ENCODE measurements at places on chromosomes 3 and 15.

DNA sequence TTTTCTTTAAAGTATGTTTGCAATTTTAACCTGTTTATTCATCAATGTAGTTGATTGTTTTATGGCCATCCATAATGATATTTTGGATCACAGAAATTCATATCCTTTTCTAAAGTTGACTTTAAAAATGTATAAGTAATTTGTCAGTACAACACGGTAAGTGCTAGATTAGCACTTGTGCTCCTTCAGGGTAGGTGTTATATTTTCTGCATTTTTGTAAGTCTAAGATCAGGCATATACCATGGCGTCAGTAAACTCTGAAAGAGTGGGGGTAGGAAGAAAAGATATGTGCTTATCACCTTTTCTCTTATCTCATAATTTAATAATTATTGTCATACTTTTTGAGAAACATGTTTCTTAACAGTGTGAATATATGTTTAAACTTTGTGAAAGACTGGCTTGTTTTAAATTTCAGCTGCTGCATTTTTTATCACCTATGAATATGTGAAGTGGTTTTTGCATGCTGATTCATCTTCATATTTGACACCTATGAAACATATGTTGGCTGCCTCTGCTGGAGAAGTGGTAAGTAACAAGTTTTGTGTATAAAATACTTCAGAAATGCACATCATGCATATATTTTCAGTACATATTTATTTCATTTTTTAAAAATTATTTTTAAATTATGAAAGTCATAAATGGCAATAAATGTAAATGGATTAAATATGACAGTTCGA is 22.1 kb downstream of the SLC25A26 start:
- DNase-seq = no peak

DNA sequence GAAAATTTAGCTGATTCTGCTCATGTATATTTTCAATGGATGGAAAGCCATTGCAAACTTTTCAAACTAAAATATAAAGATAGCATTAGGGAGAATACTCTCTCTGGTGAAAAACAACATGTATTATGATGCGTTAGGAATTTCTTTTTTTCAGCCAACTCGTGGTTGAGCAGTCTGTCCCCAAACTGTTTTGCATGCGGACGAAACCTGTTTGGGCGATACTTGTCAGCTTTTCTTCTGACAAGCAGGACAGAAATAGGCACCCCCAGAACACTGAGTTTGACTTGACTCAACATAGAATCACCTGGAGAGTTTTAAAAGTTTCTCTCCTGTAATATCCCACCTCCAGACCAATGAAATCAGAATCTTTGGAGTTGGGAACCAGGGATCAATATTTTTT is 417.5 kb upstream of the TPRG1 start:
- no peak for DNase-seq

DNA sequence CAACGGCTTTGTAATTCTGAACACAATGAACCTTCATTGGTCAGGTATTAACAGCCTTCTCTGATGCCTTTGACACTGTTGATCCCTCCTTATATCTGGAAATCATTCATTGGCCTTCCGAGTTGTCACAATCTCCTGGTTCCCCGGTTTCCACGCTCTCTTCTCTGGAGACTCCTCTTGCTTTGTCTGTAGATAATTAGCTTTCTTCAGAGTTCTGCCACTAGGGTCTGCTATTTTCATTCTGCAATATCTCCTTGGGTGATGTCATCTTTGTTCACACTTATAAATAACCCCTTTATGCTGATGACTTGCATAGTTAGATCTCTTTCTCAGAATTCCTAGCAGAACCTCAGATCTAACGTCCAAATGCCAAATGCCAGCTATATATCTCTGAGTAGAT is 583.8 kb upstream of the ZNF717 start:
- DNase-seq = no peak

DNA sequence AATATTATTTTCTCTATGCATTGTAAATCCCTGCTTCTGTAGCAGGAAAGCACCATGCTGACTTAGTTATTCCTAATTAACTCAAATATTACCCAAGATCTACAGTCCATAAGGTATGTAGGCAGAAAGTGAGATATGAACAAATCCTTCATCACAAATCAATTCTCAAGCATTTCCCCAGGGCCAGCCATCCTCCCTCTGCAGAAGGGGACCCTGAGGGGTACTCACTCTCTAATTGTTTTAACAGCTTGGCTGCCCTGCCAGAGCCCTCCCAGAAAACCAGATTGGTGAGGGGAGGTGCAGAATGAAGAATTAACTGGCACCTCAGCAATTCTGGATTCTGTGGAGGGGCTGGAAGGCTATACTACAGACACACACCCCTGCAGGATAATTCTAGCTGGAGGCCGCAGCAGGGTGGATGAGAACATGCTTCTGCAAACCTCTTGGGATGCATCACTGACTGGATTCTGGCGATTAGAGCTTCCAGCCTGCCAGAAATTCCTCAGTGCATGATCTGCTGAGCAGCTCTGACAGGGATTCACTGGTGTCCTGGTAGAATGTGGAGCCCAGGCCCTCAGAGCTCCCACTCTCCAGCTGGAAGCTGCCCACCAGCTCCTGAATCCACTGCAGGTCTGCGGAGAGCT is 88.6 kb upstream of the HERC1 start:
- DNase-seq = no peak

DNA sequence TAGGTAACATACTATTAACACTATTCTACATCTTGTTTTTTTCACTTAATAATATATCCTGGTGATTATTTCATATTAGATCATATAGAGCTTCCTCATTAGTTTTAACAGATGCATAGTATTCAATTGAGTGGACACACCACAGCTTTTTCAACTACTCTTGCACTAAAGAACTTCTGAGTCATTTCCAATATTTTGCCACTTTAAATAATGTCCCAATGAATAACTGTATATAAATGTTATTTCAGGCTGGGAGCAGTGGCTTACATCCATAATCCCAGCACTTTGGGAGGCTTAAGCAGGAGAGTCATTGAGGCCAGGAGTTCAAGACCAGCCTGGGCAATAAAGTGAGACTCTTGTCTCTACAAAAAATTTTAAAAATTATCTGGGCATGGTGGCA is 26.9 kb downstream of the MAP1A start:
- DNase-seq = no peak

Measured in COR-L47 (cell line).